Stimulated activated CD8-positive, alpha-beta memory T cell treated with anti-CD3 and anti-CD28 coated beads, Interleukin-7, amount 100 ng/mL, for 1 hour (primary cell): ENCODE measurements at places on chromosomes 16 and 17.
A peak's percentile ranks its signal among the peaks of the same experiment; 100 is the strongest.

DNA sequence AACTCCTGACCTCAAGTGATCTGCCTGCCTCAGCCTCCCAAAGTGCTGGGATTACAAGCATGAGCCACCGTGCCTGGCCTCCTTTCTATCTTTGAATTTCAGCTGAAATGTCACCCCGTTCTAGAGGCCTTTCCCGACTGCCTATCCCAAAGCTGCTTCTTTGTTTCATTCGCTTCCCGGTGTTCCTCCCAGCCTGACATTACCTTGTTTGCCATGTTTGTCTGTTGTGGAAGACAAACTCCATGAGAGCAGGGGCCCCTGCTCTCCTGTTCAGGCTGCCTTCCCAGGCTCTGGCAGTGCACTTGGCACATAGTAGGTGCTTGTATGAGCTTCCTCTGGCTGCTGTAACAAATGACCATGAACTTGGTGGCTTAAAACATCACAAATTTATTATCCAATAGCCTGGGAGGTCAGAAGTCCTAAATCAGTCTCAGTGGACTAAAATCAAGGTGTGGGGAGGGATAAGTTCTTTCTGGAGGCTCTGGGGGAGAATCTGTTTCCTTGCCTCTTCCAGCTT lies 2.6 kb upstream of the CCL22 start:
- no peak for DNase-seq

DNA sequence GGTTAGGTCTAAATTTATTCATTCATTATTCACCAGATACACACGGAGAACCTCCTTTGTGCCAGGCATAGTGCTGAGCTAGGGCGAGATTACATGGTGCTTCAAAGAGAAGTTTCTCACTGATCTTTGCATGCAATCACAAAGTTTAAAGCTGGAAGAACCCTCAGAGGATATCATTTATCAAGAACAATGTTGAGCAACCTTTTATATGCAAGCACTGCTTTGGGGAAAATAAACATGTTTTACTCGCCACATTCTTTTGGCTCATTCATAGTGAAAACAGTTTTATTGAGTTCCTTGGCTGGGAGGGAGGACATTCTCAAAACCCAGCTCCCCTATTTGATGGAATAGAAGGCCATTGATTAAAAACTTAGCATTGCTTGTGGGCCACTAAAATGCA lies 49.8 kb upstream of the XYLT1 start:
- DNase-seq = no peak

DNA sequence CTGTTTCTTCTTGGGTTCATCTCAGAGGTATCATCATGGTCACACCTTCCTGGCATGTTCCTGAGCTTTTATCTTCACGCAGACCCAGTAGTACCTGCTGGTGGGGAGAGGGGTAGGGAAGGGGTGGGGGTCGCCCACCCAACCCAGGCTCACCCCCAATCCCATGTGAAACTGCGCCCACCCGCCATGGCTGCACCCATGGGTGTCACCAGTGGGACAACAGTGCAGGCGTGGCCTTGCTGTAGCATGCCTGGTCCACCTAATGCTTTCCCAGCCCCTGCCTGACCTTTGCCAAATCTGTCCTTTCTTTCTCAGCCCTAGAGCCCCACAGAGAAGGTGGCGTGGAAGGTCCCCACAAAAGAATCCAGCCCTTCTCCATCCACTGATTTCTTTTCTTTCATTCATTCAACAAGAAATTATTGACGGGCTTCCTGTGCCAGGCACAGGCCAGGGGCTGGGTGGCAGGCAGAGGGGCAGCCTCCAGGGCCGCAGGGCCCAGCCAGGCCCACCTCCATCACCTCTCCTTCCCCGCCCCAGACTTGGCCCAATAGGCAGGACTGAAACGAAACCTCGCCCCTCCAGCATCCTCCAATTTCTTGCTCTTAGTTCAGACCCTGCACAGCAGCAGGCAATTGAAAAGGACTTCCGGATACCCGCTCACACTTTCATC lies 79.1 kb upstream of the TNRC6C start:
- no peak for DNase-seq

DNA sequence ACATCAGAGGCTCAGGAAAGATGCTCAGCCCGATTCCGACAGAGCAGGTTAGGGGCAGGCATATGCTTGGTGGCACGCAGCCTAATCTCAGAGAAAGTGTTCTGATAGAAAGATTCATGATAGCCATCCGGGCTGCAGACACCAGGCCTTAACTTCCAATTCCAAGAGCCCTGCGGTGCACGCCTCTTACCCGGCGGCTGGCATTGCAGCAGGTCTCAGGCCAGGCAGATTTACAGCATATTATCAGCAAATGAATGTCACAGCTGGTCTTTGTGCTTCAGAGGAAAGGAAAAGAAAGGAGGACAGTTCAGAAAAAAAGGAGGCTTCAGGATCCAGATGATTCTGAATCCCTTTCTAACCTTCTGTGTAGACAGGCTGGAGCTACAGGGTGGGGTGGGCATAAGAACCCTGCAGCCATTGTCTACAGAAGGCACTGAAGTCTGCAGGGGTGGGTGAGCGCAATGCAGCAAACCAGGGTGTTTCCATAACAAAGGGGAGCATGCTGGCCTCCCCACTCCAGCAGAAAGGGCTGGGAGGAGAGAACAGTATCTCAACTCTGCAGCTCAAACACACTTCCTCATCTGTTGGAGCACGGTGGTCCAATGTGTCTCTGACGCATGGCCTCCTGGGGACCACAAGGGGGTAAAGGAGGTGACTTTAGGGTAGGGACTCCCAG lies 277.4 kb upstream of the XYLT1 start:
- no peak for DNase-seq

DNA sequence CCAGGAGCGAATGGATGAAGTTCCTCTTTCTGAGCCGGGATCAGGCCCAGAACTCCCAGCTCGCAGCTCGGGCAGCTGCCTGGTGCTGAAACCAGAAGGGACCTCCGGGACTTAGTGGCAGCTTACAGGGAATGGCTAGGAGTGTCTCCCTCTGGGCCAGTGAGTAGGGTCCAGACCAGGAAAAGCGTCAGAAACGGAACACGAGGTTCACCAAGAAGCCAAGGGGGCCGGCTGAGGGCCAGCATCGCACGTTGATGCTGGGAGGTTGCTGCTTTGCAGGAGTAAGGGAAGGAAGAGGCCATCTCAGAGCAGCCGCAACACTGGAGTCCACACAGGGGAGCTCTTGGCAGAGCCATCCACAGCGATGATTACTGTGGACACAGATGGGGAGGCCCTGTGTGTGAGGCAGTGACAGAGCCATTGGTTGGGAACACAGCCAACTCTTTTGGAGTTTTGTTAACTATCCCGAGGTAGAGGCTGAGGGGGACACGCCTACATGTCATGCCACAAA lies 74.0 kb upstream of the CREBBP start:
- no peak for DNase-seq

- no peak for DNase-seq
Measured at GRCh38 chr17:19987897-19988296, 10.3 kb upstream of the AKAP10 start.

DNA sequence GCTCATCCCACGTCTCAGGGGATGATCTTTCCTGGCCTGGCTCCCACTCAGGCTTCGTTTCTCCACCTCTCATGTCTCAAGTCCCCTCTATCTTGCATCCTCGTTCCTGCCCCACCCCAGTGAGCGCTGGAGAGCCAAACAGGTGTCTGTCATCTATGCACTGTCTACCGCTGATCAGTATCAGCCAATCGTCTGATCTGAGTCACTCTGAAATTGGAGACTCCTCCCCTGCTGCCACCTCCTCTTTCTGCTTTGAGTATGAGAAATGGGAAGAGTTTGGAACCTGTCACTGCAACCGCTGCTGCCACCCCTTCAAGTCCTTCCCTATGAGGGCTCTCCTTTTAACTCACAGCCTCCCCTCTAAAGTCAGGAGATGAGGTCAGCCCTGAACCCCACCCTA lies 28.0 kb downstream of the FZD2 start:
- DNase-seq = no peak

DNA sequence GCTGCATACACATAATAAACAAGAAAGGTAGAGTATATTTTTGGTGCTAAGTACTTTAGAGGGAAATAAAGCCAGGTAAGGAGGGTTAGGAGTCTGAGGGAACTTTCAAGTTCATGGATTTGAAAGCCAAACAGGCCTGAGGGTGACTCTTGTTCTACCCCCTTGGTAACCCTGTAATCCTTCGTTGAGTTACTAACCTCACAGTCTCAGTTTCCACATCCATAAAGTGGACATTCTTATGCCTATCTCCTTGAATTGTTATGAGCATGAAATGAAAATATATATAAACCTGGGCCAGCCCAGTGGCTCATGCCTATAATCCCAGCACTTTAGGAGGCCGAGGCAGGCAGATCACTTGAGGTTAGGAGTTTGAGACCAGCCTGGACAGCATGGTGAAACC lies 22.4 kb downstream of the PECAM1 start:
- no peak for DNase-seq

GRCh38 chr17:14270508-14270907 lies 30.4 kb upstream of the HS3ST3B1 start:
- no peak for DNase-seq

DNA sequence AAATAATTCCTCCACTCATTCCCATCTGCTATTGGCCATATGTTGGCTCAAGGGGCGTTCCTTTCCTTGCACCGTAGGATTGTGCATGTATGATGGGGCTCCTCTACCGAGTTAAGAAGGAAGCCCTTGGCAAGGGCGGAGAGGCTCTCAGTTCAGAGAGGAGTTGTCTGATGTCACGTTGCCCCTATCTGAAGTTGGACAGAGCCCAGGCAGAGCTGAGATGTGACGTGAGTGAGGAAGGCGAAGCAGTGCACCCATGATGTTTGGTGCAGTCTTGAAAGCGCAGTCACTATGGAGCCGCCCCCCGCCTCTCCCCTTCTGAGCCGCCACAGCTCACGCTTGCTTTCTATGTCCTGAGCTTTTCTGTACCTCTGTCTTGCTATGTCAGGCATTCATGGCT lies 40.7 kb downstream of the CDH13 start:
- no peak for DNase-seq

GRCh38 chr17:82244413-82245133 lies 15.7 kb downstream of the SLC16A3 start:
- no peak for DNase-seq

- DNase-seq = peak; percentile 74
Measured at GRCh38 chr17:46193151-46193625, at the start of gene KANSL1. Gene KANSL1 (minus strand): TSS chr17:46193429. CDS start chr17:46172143, 21,286 bp downstream.

- DNase-seq = no peak
Measured at GRCh38 chr16:19804538-19805323, 79.9 kb downstream of the GPRC5B start.

DNA sequence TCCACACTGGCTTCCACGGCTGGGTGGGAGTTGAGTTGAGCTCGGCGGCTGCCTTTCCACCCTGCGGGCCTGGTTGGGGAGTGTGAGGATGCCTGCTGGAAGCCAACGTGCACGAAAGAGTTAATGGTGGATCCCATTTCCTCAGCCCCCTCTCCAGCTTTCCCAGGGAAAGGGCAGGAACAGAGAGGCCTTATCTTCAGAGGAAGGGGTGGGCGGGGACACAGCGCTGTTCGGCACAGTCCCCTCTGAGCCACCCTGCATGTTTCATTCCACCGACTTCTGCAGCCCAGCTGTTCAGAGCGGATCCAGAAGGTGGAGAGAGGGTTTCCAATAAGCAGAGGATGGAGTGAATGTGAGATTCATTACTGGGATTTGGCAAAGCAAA lies 295.3 kb downstream of the SEC14L1 start:
- DNase-seq = no peak

GRCh38 chr17:62965686-62966425 lies at the start of gene TANC2:
Gene TANC2 (plus strand): TSS chr17:62966235. CDS start chr17:63009560, 43,325 bp downstream.
- DNase-seq = peak; percentile 55

- DNase-seq = no peak
Measured at GRCh38 chr16:69940676-69941075, 10.5 kb upstream of the CLEC18A start.
